ENCODE measurements at places on chromosomes 1 and 21. TPM values are rescaled to one million over a fixed set of nuclear protein-coding genes. Genes with fewer than 3 reads are reported as not detected.

DNA sequence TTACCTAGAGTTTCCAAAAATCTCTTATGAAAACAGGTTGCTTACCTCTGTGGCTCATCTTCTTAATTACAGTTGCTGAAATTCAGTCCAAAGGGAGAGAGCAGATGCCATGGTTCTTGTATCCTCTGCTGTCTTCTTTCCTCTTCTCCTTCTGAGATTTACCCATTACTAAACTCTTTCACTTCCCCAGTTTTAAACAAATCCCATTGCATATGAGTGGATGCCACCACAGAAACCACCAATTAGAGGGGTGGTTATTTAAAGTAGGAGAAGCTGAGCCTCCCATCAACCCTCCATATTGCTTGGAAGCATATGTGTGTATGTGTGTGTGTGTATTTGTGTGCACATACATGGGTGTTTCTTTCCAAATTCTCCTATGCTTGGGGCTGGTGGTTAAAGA lies 128.5 kb upstream of the KCNK1 start:
- H3K27ac ChIP-seq: no peak overlapping the region
- no peak for DNase-seq
- H3K27me3 ChIP-seq: no peaks in the 10 kb centered on the region
- H3K4me3 ChIP-seq: no peak overlapping the region

DNA sequence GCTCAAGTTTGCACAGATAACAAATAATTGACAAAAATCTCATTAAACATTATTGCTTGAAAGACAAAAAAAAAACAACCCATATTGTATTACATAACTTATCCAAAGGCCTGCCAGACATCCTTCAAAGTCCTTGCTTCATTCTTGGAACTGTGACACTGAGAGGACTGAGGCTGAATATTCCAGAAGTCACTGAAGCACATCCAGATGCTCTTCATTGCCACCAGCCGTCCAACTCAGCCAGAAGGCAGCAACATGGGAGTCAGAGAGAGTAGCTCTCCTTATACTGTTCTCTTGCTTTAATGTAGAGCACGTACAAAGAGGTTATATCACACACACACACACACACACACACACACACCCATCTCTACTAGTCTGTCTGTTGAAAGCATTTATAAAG lies 755.0 kb downstream of the LTN1 start:
- DNase-seq: no peak
- H3K4me1 ChIP-seq: no peaks in the 10 kb centered on the region
- H3K36me3 ChIP-seq: no peaks in the 10 kb centered on the region
- H3K27me3 ChIP-seq: no peaks in the 10 kb centered on the region

GRCh38 chr1:98981917-98982513 lies 22.6 kb downstream of the PLPPR5 start:
- no peak overlapping the region for H3K4me3 ChIP-seq
- DNase-seq: no peak
- H3K27me3 ChIP-seq: no peaks in the 10 kb centered on the region
- H3K27ac ChIP-seq: no peak overlapping the region

Gene ITLN2
- not detected for total RNA-seq

- H3K36me3 ChIP-seq: no peaks in the 10 kb centered on the region
- H3K27ac ChIP-seq: no peak overlapping the region
- no peak for DNase-seq
- no peaks in the 10 kb centered on the region for H3K4me1 ChIP-seq
- H3K27me3 ChIP-seq: no peaks in the 10 kb centered on the region
- no peak overlapping the region for H3K4me3 ChIP-seq
These were observed 174.7 kb upstream of the C1orf105 start for GRCh38 chr1:172245788-172246187.

- H3K27ac ChIP-seq: no peak overlapping the region
- H3K27me3 ChIP-seq: no peaks in the 10 kb centered on the region
- DNase-seq: no peak
These were observed 236.3 kb downstream of the SIPA1L2 start for GRCh38 chr1:232393444-232394146.

DNA sequence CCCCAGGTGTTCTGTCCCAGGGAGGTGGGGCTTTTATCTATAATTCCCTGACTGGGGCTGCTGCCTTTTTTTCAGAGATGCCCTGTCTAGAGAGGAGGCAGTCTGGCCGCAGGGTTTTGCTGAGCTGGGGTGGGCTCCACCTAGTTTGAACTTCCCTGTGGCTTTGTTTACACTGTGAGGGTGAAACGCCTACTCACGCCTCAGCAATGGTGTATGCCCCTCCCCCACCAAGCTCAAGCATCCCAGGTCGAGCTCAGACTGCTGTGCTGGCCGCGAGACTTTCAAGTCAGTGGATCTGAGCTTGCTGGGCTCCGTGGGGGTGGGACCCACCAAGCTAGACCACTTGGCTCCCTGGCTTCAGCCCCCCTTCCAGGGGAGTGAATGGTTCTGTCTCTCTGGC lies 124.3 kb downstream of the CENPF start:
- no peaks in the 10 kb centered on the region for H3K36me3 ChIP-seq
- no peak overlapping the region for H3K27ac ChIP-seq
- H3K4me1 ChIP-seq: no peaks in the 10 kb centered on the region
- DNase-seq: no peak
- H3K4me3 ChIP-seq: no peak overlapping the region
- no peaks in the 10 kb centered on the region for H3K27me3 ChIP-seq
